ENCODE measurements at places on chromosomes 16 and 17.

DNA sequence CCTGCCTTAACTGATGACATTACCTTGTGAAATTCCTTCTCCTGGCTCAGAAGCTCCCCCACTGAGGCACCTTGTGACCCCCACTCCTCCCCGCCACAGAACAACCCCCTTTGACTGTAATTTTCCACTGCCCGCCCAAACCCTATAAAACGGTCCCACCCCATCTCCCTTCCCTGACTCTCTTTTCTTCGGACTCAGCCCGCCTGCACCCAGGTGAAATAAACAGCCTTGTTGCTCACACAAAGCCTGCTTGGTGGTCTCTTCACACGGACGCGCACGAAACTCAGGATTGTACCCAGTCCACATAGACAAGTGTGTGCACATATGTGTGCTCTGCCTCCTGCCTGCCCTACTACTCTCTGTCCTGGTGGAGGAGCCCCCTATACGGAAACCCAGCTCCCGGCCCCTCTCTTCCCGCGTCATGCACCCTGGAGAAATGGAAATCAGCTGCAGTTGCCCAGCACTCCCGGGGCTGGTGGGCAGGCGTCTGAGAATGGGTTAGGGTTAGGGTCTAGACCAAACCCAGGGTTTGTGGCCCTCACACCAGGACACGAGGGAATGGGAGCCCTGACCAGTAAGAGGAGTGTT is 2.4 kb upstream of the RHBDF1 start:
- no peak for DNase-seq

DNA sequence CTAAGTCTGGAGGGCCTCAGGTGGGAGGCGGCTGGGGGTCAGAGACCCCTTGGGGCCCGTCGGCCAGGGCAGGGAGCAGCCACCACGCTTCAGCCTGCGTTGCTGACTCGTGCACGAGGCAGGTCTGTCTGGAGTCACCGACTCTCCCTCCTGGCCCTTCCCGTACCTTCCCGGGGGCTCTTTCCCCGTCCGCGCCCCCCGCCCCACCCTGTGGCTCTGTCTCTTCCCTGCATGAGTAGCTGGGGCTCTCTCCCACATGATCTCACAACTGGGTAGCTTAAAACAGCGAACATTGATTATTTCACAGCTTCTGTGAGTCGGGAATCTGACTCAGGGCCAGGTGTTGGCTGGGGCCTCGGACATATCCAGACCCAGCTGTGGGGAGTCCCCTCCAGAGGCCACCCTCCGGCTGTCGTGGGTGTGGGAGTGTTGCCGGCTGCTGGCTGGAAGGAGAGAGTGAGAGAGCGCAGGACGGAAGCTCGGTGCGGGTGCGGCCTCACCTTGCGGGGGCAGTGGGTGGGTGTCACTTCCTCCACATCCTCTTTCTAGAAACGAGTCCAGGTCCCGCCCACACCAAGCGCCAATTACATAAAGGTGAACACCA is 17.3 kb downstream of the BAHCC1 start:
- no peak for DNase-seq

- no peak for DNase-seq
These were observed at the start of gene SLC4A1 for GRCh38 chr17:44267818-44268490. TSS of gene SLC4A1 (minus strand) at chr17:44268135. CDS start at chr17:44262866, 5,269 bp downstream.

GRCh38 chr16:86167061-86167460 is 268.1 kb downstream of the IRF8 start:
- no peak for DNase-seq

- no peak for DNase-seq
These were observed 187.9 kb downstream of the CNTNAP4 start for GRCh38 chr16:76464955-76465620.

DNA sequence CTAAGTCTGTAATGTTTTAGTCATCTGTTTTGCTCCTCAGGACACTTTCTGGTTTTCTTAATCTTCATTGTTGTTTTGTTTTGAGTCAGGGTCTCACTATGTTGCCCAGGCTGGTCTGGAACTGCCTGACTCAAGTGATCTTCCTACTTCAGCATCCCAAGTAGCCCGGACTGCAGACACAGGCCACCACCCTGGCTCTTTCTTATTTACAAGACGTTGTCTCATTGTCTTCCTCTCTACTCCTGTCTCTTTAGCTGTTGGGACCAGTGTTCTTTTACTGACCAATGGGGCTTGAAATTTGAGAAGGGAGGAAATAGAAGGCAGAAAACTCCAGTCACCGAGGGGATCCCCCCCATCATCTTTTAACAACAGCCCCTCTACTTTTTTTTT is 1.2 kb downstream of the SCPEP1 start:
- no peak for DNase-seq

DNA sequence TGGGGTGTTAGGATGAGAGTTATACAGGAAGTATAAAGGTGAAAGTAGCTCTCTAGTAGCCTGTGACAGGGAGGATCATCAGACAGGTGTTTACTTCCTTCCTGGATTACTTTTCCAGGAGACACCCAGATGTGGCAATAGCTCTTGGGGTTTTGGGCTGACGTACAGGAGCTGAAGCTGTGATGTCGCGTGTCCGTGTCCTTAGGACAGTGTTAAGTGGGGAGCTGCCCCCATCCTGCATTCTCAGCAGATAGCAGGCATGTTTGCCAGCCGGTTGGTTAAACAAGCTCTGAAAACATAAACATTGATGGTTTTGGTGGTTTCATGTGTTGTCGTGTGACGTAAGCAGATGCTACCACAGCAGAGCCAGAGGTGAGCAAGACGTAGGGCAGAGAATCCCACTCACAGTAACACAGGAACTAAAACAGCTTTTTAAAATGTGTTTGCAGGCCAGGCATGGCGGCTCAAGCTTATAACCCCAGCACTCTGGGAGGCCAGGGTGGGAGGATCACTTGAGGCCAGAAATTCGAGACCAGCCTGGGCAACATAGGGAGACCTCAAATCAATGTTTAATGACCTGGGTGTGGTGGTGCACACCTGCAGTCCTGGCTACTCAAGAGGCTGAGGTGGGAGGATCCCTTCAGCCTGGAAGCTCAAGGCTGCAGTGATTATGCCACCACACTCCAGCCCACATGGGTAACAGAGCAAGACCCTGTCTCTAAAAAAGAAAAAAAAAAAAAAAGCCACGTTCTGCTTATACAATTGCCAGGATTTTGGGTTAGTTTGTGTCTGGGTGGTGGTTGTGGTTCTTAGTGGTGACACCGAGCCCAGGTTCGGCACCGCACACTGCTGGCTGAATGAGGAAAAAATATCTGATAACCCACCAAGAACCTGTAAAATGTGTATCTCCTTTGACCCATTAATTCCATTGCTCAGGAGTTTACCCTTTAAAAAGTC is 18.2 kb upstream of the IL17C start:
- no peak for DNase-seq

DNA sequence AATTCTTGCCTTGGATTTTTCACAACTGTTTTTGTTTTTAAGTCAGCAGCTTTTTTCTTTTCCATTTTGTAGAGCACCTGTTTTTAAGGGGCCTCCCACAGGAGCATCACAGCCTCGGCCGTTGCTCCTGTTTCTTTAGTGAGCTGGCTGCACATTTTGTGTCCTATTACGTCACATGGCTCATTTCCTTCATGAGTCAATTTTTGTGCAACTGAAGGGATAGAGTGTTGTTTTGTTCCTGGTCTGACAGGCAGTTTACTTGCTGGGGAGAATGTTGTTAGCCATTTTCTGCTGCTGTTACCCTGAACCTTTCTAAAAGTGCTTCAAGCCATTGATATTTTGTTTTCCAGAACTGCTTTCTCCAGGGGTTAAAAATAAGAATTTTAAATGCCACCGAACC is 45.0 kb upstream of the CRISPLD2 start:
- DNase-seq = no peak

DNA sequence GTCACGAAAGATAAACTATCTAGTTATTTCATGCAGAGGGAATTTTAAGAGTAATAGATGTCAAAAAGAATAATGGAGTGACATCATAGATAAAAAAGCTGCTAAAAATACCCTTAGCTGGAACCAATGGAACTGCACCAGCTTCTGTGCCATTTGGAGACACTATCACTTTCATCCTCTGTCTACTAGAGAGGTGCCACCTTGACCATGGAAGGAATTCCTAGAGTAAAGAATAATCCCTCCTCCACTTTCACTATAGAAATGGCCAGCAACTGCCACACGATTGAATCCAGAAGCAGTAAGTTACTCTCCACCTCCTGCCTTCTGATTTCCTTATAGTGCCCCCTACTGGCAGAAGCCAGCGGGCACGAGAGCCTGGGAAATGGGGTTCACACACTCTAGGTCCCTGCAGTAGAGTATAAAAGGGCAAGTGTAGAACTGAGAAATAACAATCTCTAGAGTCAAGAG is 2.8 kb upstream of the ALDH3A2 start:
- peak; percentile 46 for DNase-seq

GRCh38 chr16:25030420-25031131 is 15.4 kb upstream of the ARHGAP17 start:
- no peak for DNase-seq

DNA sequence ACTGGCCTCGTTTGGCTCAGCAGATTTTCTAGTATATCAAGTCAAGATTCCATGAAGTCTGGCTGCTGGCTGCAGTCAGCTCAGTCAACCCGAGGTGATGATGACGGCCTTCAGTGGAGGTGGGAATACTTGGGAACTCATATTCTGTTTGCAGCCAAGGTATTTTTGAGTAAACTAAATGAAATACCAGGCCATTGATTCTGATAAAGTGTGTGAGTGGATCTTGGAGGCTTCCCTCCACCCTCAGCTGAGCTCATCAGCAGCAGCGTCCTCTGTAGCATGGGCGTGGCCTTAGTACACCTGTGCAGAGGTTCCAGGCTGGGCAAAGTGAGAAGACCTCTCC is 22.0 kb upstream of the TACO1 start:
- DNase-seq = no peak

DNA sequence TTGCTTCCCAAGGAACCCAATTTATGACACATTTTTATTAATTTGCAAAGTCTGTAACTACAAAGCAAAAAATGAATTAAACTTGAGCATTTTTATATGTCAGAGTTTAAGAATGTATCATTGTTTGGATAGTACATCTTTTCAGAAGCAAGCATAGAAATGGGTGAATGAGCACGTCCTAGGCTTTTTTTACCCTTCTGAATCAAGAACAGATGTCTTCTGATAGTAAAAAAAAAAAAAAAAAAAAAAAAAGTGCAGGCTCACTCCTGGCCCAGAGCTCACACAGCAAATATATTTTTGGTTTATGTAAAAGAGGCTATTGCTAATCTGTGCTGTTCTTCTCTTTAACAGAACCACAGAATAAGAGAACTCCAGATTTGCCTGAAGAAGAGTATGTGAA is 6.3 kb downstream of the TERF2IP start:
- no peak for DNase-seq
